SJCRH30 (cell line): ENCODE measurements at places on chromosomes 3 and 15. TPM values are rescaled to one million over a fixed set of nuclear protein-coding genes. Genes with fewer than 3 reads are reported as not detected.

- H3K27ac ChIP-seq, result no peak overlapping the region
- H3K36me3 ChIP-seq, result peaks cover 25% of the 10 kb centered on the region
- no peaks in the 10 kb centered on the region for H3K27me3 ChIP-seq
- H3K4me1 ChIP-seq, result no peaks in the 10 kb centered on the region
- DNase-seq, result peak; percentile 24
- no peak overlapping the region for H3K4me3 ChIP-seq
These were observed 31.2 kb downstream of the SLC25A36 start for GRCh38 chr3:140972833-140973232.

The MLF1 gene
- total RNA-seq, result 19.3 and 21.2 TPM in 2 replicates

GRCh38 chr3:109072194-109072593 is 45.7 kb downstream of the MORC1 start:
- no peaks in the 10 kb centered on the region for H3K36me3 ChIP-seq
- H3K4me1 ChIP-seq, result no peaks in the 10 kb centered on the region
- H3K27ac ChIP-seq, result no peak overlapping the region
- DNase-seq, result no peak
- no peaks in the 10 kb centered on the region for H3K27me3 ChIP-seq

GRCh38 chr15:60994963-60995475 is 234.1 kb downstream of the RORA start:
- peak overlapping the region; percentile 29 for H3K27ac ChIP-seq
- no peaks in the 10 kb centered on the region for H3K27me3 ChIP-seq
- H3K4me3 ChIP-seq, result no peak overlapping the region
- no peaks in the 10 kb centered on the region for H3K36me3 ChIP-seq
- peak; percentile 51 for DNase-seq

GRCh38 chr3:185824051-185825005 is 514 bp downstream of the IGF2BP2 start:
- peak overlapping the region; percentile 92 for H3K27ac ChIP-seq
- H3K4me3 ChIP-seq, result peak overlapping the region; percentile 94
- DNase-seq, result peak; percentile 46
- no peaks in the 10 kb centered on the region; the same call in 1 of the 2 replicates for H3K36me3 ChIP-seq

The P2RY1 gene
- 1.2 and 1.5 TPM in 2 replicates for total RNA-seq

- no peak overlapping the region for H3K27ac ChIP-seq
- no peaks in the 10 kb centered on the region for H3K27me3 ChIP-seq
- H3K4me1 ChIP-seq, result no peaks in the 10 kb centered on the region
- no peak for DNase-seq
These were observed 19.9 kb downstream of the TAMM41 start for GRCh38 chr3:11826628-11827265.

- peak; percentile 6 for DNase-seq
- H3K4me1 ChIP-seq, result no peaks in the 10 kb centered on the region
- no peak overlapping the region for H3K4me3 ChIP-seq
- no peaks in the 10 kb centered on the region; the same call in 1 of the 2 replicates for H3K36me3 ChIP-seq
These were observed 13.4 kb downstream of the WDR48 start for GRCh38 chr3:39065197-39065596.

The RTP1 gene
- total RNA-seq, result not detected in 2 replicates
